BE2C (cell line): ENCODE measurements at places on chromosomes 11 and 22.

DNA sequence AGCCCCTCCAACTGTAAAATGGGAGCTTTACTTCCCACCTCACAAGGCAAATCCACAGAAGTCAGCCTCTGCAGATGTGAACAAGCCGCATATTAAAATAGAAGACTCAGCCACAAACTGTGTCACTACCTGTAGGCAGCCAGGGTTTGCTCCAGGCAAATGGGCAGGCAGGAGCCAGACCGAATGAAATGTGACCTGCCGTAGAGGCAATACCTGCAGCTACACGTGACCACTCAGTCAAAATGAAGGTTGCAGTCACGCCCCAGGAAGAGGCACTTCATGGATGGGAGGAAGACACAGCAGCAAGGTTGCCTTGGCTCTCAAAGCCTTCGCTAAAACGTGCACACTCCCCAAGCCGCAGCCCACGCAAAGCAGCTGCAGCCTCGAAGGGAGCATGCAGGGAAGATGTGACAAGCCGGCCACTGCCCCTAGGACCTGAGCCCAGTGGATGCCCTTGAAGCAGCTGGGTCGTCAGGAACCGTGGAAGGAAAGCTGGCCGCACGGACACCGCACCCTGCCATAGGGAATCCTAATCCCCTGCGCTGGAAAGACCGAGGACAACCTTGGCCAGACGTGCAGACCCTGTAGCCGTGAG is 53.1 kb downstream of the SHANK2 start:
- no peak for DNase-seq

GRCh38 chr11:65609665-65610064 is 4.4 kb downstream of the MAP3K11 start:
- no peak for DNase-seq

- DNase-seq: no peak
These were observed 12.6 kb downstream of the HIKESHI start for GRCh38 chr11:86314636-86315035.

DNA sequence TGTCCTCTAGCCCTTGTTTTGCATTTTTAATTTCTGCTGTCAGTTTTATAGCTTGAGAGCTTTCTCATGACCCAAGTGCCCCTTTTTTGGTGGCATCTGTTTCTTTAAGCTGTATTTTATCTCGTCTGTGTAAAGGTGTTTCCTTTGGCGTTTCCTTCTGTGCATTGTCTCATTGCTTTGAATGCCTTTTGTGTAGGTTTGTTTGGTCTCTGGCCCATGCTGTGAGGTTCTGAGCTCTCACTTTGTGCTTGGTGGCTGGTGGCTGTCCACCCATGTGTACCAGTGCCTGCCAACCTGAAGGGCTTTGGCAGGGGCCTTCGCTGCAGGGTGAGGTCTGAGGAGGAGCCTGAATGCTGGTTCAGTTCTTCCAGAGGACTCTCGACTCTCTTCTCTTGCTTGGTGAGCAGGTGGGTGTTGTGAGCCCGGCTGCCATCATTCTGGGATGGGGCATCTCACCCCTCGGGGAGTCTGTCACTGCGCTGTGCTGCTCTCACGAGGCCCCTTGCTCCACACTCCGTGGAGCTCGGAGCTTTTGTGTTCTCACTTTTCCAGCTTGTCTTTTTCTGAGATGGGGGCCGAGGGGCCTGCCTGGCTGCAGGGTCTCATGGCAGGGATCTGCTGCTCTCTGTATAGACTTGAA is 14.9 kb downstream of the AP2A2 start:
- DNase-seq: no peak

DNA sequence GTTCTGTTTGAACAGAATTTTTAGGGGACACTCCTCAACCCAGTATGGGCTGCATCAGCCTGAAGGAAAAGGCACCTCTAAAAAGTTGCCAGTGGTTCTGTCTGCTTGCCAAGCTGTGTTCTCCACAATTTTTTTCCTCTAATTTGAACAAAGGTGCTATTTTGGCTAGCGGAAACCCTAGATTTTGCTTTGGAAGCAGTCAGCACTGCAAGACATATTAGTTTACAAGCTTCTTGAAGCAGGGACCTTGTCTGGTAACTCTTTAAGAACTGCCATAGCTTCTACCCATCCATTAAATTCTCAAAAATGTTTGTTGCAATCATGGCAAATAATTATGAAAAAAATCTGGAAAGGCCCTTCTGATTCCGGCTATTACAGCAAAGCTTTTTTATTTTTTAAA is 75.6 kb upstream of the HEPHL1 start:
- no peak for DNase-seq
